ENCODE measurements at places on chromosomes 7 and 10. TPM values are rescaled to one million over a fixed set of nuclear protein-coding genes. Genes with fewer than 3 reads are reported as not detected.

Gene SUV39H2
- 16.1 TPM for total RNA-seq

Gene TFEC
- 0.32 TPM for total RNA-seq

Gene GRID1
- total RNA-seq = not detected

Gene SHTN1
- total RNA-seq = 6.9 TPM

Gene FAM131B
- total RNA-seq = 0.54 TPM

Gene PPP1R17
- not detected for total RNA-seq

Gene ZNF804B
- total RNA-seq = not detected

Gene LRRC4
- 0.39 TPM for total RNA-seq

Gene CCL26
- 0.65 TPM for total RNA-seq

Gene LBX1
- not detected for total RNA-seq

Gene SLC26A3
- not detected for total RNA-seq

Gene TMEM273
- total RNA-seq = not detected
